ENCODE measurements at places on chromosomes 2 and 18.
A peak's percentile ranks its signal among the peaks of the same experiment; 100 is the strongest.

DNA sequence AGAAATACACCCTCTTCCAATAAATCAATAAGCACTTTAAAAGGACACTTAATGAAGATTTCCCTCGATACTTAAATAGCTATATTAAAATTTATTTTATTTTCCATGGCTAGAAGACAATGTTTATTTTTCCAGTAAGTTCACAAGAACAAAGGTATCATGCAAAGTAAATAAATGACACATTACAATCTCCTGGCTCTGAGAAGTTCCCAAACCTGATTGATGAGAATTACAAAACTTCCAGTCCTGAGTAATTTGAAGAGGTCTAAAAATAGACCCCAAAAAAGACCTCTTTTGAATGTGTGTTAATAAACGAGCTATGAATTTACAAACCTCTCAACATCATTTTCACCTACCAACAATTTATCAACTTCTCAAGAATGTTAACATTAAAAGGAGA is 1.5 kb upstream of the PEX13 start:
- DNase-seq = no peak

GRCh38 chr2:42029171-42029570 is 18.6 kb upstream of the PKDCC start:
- DNase-seq = no peak

DNA sequence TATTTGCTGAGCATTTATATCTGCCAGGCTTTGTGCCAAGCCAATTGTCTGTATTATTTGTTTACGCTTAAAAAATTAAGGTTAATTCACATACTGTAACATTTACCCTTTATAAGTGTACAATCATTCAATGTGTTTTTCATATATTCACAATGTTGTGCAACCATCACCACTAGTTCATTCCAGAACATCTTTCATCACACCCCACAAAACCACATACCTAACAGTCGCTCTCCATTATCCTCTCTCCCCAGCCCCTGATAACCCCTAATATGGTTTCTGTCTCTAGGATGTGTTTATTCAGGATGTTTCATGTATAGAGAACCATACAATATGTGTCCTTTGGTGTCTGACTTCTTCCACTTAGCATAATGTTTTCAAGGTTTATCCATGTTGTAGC is 234.1 kb downstream of the INSIG2 start:
- no peak for DNase-seq

- no peak for DNase-seq
Observed at GRCh38 chr2:200373973-200374416, 67.5 kb downstream of the SPATS2L start.

DNA sequence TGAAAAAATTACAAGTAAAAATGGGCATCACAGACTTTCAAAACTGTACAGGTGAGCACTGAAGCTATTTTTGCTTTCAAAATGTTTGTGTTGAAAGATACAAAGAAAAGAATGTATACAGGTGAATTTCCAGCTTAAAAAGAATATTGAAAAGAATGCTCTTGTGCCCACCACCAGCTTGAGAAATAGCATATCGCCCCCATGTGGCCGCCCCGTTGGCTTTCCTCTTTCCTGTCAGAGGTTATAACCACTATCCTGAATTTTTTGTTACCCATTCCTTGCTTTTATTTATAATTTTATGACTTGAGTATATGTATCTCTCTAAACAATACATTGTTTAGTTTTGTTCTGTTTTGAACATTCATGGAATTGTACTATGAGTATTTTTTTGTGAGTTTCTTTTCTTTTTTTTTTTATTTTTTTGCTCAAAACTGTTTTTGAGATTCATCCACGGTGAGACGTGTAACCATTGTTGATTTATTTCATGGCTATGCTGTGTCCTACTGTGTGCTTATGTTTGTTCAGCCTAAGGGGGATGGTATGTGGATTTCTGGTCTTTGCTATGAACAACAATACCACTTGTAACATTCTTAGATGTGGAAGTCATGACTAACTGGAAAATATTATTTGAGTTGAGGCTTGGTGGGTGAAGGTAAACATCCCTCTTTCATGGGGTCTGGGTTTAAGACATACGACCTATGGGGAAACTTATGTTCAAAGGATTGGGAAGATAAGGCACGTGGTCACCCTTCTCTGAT is 11.6 kb downstream of the TRPM8 start:
- DNase-seq = no peak

DNA sequence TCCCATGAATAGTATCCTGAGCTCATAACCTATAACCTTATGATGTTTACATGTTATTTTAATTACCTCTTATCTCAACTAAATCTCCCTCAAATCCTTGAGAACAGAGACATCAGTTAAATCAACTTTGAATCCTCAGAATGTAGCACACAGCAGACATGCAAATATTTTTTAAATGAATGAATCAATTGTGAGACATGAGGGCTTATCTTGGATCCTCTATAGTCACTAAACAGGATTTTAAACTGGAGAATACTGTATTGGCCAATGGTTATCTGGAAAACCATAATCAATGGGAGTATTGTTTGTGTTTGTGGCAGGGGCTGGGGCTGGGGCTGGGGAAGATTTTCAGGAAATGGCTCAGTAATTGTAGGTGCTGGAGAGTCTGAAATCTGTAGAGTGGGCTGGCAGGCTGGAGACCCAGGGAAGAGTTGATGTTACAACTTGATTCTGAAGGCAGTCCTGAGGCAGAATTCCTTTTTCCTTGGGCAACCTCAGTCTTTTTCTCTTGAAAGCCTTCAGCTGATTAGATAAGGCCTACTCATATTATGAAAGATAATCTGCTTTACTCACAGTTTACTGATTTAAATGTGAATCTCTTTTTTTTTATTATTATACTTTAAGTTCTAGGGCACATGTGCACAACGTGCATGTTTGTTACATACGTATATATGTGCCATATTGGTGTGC is 106.3 kb downstream of the NCOA1 start:
- no peak for DNase-seq

- DNase-seq = no peak
Observed at GRCh38 chr2:73776869-73777519, 2.9 kb downstream of the DUSP11 start.

GRCh38 chr2:201171259-201171814 is 11.6 kb upstream of the CASP10 start:
- no peak for DNase-seq

GRCh38 chr2:11071211-11071610 is 84.1 kb upstream of the SLC66A3 start:
- DNase-seq = peak; percentile 32
